ENCODE measurements at places on chromosomes 6 and 20.

DNA sequence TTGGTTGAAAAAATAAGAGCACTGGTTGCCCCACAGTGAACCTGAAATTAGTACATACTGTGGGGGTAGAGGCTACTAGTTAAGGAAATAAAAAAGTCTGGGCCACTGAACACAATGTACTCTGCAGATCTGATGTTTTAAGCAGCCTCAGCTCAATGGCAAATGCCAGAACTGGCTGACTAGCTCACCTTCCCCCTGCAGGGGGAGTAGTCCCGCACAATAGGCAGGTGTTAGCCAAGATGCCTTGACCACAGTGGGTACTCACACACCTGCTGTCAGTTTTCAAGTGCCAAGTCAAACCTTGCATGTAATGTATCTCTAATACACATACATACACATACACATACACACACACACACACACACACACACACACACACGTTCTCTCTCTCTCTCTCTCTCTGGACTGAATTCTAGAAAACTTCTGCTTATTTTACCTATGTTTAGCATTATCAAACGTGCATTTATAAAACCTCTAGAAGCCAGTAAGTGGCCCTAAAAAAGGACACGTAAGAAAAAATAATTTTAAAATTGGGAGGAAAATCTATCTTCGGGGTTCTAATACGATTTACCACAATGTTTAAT, 36.1 kb downstream of the GMDS start:
- peak; percentile 29 for DNase-seq

DNA sequence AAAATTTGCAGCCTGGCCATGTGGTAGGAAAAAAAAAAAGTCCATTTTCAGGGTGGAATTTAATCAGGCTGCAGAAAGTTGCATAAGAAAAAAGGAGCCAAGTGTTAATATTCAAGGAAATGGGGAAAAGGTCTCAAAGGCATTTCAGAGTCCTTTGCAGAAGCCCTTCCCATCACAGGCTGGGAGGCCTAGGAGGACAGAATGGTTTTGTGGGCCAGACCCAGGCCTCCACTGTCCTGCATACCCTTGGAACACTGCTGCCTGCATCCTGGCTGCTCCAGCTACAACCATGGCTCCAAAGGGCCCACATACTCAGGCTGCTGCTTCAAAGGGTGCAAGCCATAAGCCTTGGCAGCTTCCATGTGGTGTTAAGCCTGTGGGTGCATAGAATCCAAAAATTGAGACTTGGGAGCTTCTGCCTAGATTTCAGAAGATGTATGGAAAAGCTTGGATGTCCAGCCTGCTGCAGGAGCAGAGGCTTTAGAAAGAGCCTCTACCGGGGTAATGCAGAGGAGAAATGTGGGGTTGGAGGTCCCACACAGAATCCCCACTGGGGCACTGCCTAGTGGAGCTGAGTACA, 239.0 kb upstream of the STXBP5 start:
- no peak for DNase-seq

GRCh38 chr20:61303217-61303616, 51.2 kb downstream of the CDH4 start:
- no peak for DNase-seq

DNA sequence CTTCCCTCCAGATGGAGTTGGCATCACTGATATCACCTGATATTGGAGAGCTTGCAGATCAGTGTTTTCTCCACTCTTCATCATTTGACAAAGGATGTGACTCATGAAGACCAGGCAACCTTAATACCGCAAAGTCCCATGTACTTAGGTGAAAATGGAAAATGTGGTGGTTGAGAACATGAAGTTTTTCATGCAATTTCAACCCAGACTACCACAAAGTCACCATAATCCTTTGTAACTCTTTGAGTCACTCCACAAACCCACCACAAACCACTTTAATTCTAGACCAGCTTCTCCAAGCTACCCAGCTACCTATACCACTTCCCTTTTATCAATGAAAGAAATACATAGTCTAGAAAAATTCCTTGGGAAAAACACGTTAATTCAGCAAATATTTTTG, 7.1 kb downstream of the NHLRC1 start:
- DNase-seq, result no peak

GRCh38 chr6:109925075-109925474, 53.0 kb upstream of the GPR6 start:
- no peak for DNase-seq

- no peak for DNase-seq
Measured at GRCh38 chr20:55561259-55561658, 444.1 kb downstream of the CBLN4 start.

All from CD4-positive, alpha-beta T cell treated with Interleukin-4 for 4 hours (primary cell).